Activated CD4-positive, alpha-beta memory T cell treated with anti-CD3 and anti-CD28 coated beads for 36 hours (primary cell): ENCODE measurements at places on chromosomes 1 and 21. TPM values are rescaled to one million over a fixed set of nuclear protein-coding genes. Genes with fewer than 3 reads are reported as not detected.

FBXO2 gene
- total RNA-seq: 2.5 TPM

CELA3A gene
- total RNA-seq: not detected

INSRR gene
- total RNA-seq: 0.14 TPM

ESRRG gene
- not detected for total RNA-seq

CR1L gene
- total RNA-seq: not detected

ZNF593OS gene
- total RNA-seq: not detected

- DNase-seq: no peak
These were observed 28.5 kb upstream of the HYI start for GRCh38 chr1:43482215-43482614.

GRCh38 chr1:224564454-224565084, 51.5 kb upstream of the CNIH3 start:
- DNase-seq: no peak

DNA sequence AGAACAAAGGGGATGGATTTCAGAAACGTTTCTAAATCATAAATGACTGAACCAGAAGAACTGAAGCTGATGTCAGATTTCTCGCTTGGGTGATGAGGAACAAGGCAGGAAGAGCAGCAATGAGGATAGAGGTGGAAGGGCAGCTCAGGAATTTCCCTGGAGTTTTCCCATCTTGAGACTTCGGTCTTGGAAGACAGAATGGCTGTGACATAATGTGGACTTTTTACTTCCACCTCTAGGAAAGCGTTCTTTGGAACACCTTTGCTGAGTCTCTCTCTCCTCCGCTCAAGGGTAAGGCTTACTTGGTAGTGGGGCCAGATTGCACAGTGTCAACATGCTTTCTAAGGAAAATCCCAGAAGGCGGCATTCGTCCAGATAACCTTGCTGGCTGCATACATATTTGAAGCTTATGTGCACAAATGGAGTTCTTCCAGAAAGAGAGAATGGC, 36.6 kb downstream of the DEGS1 start:
- DNase-seq: no peak

DNA sequence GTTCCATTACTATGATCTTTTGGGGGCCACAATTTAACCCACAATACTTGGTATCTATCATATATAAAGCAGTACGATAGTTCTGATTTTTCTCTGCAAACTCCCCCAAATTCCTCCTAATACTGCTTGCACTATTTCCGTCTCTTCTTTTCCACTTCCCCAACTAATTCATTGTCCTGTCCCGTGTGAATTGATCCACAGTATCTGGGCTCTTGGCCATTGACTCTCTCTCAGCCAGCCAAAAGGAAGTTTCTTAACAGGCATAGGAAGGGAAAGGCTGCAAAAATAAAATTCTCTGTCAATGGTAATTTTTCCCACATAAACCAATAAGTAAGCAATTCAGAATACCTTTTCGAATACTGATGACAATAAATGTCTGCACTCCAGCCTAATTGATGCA, 91.7 kb upstream of the DSCAM start:
- no peak for DNase-seq

GRCh38 chr1:70892930-70893329, 154.7 kb downstream of the PTGER3 start:
- no peak for DNase-seq

- DNase-seq: no peak
These were observed 21.7 kb downstream of the GLIS1 start for GRCh38 chr1:53717025-53717804.

DNA sequence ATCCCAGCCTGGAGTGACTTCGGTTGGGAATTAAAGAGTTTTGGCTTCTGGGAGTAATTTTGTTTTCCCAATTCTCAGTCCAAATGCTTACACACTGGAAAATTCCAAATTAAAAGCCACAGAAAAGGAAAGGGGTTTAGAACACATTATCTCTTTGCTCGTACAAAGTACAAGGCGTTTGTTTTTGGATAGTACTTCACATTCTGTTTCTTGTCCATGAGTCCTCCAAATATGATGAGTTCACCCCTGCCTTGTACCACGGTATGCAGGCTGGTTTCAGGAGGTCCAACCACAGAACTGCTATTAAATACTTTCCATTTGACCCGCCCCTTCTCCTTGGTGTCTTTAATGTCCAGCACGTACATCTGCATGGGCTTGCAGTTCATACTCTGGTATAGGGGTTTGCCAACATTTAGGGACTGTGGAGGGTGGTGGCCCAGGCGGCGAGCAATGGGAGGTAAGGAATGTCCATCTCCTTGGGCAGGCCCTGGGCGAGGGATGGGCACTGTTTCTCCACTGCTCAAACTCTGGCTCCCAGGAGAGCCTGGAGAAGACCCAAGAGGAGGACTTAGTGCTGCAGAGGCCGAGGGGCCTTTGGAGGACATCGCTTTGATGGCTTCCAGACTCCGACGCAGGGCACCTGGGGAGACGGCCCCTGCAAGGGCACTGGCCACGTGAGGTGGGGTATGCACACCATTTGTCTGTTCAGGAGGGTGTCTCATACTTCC, 13.7 kb upstream of the CPLANE2 start:
- no peak for DNase-seq

GRCh38 chr1:63274371-63274770, 48.0 kb upstream of the FOXD3 start:
- DNase-seq: no peak

DNA sequence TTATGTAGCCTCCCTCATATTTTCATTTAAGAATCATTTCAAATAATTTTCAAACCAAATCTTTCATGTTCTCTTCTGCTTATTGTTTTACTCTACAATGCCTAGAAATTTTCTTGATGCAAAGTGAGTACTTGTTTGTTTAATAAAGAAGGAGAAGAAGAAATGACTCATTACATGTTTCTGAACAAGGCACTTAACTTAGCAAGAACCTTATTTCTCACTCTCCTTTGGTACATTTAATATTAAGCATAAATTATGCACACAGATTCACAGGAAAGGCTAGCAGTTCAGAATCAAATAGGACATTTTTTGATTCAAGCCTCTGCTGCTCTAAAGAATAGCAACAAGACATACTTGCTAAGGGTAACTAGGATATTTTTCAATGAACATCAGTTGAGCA, 9.1 kb downstream of the SCYL3 start:
- DNase-seq: no peak

- DNase-seq: no peak
These were observed 373.9 kb upstream of the SPAG17 start for GRCh38 chr1:118558933-118559332.

DNA sequence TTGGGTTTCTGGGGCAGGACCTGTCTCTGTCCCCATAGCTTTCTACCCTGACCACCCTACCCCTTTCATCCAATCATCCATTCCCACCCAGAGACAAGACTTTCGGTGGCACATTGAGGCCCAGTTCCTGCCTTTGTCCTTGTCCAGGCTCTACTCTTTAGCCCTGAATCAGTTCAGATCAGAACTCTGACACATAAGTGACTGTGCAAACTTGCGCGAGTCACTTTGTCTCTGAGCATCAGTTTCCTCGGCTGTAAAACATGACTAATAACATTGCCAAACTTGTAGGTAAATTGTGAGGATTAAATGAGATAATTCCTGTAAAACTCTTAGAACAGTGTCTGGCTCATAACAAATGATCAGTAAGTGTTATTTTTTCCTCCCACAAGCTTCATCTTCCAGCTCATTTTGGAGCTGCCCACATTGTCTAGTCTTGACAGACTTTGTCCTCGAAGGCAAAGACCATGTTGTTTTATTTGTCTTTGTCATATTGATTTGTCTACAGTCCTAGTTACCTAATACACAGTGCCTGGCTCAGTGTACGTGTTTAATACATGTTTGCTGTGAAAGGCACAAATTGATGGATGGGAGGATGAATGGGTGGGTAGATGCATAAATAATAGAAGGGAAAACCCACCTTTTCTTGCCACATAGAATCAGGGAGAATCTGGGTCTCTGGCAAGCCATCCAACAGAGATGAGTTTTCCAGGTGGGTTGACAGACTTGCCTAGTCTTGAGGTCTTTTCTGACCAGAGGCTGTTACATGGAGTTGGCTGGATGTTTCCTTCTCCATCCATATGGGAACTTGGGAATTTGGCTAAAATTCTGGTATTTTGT, 262.9 kb downstream of the OMA1 start:
- DNase-seq: no peak

GRCh38 chr1:189596197-189596596, 881.5 kb downstream of the BRINP3 start:
- DNase-seq: no peak

DNA sequence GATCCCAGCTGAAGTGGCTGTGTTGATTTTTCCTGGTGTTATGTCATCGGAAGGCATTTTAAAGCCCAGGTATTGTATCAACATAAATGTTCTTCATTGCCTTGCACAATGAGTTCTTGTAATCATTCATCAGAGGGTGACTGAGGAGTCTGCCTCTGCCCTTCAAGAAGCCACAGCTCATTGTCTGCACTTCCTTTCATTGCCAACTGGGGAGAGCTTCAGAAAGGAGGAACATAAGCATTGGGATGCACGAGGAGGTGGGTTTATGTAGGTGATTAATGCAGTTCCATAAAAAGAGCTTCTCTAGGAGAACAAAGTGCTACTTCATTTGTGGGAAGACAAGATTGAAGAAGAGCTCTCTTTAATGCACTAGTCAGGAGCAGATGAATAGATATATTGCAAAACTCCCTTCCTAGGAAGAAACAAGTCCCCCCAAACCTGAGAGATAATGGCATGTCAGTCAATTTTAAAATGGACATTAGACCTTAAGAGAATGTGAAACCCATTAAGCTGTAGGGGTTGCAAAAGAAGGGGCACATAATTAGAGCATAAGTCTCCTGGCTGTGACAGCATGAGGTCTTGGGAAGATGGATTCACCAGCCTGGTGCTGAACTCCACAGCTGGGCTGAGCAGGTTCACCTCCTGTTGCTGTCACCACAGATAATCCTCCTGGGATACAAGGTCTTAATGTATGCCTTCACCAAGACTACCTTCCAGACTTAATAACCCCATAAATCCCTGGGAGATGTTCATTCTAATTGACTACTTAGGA, 124.6 kb downstream of the BACH1 start:
- DNase-seq: no peak

DNA sequence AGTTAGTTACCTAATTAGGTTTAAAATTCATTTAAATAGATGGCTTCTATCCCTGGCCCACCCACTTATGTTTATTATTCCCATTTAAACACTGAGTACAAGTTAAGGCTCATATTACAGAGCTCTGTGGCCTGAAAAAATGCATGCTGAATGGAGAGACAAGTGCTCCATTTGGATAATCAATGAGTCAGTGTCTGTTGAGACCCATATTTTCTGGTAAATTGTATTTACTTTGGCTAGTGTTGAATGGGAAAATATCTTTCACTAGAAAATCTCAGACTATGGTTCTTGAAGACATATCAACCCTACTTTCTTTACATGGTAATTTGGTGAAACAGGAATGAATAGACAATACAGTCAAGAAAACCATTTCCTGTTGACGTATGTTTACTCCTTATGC, 356.0 kb downstream of the S1PR1 start:
- no peak for DNase-seq

- DNase-seq: no peak
These were observed 4.0 kb downstream of the CDKN2C start for GRCh38 chr1:50973875-50974617.

GRCh38 chr1:183910845-183911244, 105.9 kb downstream of the RGL1 start:
- DNase-seq: no peak

DNA sequence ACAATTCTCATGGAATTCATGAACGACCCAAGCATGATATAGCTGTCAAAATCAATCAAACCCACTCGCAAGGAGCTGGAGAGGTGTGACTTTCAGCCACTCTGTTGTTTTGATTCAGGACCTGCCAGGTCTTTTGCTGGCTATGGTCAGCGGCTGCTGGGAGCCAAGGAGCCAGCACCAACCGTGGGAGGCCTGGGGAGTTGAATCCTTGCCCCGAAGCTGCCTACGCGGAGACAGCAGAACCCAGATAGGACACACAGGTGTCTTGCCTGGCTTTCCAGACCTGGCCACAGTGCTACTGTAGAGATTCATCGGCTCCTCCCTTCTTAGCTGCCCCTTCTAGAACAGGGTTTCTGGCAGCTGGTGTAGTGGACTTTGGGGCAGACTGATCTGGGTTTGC, 42.7 kb downstream of the ZSCAN20 start:
- no peak for DNase-seq

- no peak for DNase-seq
These were observed 54.4 kb upstream of the NEK7 start for GRCh38 chr1:198102454-198102827.

DNA sequence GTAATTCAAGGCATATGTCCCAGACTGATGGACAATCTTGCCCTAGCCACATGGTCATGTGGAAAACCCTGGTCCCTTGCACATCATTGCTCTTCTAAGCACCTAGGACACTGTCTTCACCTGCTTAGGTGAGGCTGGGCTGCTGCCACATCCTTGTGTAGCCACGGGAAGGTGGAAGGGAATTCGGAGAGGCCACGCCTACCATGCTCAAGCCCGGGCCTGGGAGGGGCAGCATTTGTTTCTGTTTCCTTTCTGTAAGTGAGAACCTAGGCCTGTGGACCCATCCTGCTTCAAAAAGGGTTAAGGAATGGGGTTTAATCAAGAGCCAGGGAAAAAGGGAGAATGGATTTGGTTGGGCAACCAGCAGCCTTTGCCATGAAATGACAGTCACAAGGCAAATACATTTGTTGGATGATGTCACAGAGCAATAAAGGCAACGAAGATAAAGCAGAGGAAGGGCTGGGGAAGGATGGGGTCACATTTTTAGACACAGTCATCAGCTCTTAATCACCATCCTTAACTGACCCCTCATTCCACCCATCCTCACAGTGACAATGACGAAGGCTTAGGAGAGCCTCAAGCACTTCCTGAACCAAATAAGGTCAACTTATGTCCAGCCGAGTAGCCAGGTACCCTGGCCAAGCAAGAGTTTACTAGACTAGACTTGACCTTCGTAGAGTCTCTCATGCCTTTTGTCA, 10.1 kb upstream of the LRRC38 start:
- DNase-seq: no peak

GRCh38 chr1:96968541-96968940, 247.0 kb downstream of the PTBP2 start:
- DNase-seq: no peak

DNA sequence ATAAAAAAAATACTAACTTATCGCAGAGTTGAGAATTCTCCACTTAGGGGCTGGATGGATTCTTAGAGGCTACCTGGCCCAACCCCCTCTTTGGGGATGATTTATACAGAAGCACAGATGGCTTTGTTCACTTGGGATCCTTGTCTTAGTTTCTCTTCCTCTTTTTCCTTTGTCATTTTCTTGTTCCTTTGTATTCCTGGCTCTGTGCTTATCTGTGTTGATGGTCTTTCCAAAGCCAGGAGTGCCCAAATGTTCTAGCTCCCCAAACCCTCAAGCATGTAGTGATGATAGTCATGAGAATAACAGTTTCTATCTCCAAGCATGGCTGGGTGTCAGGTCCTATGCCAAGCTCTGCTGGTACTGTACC, 27.4 kb downstream of the EPHB2 start:
- DNase-seq: no peak
